Renal cortex interstitium (tissue), 15 donors: ENCODE measurements at places on chromosomes 16 and 17.

DNA sequence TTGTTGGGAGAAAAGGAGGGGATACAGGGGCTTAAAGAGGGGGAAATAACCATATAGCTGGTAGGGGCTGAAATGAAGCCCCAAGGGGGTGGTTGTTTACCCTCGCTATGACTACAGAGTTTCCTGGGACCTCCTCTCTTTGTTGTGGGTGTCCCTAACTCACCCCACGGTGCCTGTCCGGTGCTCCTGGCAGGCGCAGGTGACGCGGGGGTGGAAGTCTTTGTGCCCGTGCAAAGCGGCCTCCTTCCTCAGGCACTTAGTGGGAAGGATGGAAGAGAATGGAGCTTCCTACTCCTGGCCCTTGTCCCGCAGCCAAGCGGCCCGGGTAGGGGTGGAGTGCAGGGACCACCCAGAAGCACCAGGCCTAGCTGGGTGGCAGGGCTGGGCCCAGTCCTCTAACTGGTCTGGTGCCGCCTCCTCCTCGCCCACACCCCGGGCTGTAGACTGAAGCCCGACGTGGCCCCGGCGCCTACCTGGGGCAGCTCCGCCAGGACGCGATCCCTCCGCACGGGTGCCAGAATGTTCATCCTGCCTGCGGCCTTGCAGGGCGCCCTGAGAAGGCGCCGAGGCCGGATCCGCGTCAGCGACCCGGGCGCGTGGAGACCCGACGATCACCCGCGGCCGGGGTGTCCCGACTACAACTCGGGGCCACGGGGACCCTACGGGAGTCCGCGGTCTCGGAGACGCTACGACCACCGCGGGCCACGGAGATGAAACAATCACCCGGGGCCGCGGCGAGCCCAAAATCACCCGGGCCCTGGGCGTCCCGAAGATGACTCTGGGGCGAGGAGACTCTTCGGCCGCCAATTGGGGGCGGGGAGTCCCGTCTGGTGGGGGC lies 709 bp downstream of the RAB34 start:
- DNase-seq: no peak

DNA sequence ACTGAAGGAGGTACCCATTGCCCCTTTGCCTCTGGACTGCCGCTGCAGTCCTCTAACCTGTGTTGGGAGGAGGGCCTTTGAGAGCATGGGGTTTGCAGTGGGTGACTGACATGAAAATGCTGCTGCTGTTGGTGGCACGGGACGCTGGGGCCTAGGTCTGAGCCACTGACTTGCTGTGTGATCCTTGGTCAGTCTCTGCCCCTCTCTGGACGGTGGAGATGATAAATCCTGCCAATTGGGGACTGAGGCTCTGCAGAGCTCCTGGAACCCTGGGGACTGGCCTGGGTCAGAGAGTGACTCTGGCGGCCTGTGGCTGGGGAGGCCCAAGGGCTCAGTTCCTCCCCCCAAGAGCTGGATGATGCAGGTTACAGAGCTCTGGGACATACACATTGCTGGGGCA lies 6.1 kb upstream of the PYDC1 start:
- DNase-seq: no peak

GRCh38 chr17:31391496-31391949 lies at the start of gene RAB11FIP4:
RAB11FIP4 (plus strand) TSS chr17:31391675; CDS start chr17:31391853, 178 bp downstream.
- no peak for DNase-seq

- DNase-seq: no peak
Observed at GRCh38 chr17:7502987-7503386, 18.8 kb downstream of the POLR2A start.

DNA sequence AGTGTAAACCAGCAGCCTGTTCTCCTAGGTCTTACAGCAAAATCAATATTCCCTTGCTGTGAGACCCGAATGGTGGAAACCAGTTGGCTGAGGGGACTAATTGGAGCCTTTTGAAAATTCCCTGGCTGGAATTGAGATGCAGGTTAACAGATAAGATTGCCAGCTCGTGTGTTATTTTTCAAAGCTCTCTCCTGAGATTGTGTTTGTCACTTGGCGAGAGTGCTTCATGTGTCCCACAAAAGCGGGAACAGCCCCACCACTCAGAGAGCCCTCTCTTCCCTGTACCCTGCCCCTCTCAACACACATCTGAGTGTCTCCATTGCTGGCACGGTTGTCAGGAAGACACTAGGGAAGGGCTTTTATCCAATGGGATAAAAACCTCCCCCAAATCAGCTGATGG lies 356.1 kb downstream of the CPPED1 start:
- no peak for DNase-seq

GRCh38 chr17:63419949-63420867 lies 25.9 kb downstream of the CYB561 start:
- DNase-seq: no peak
